NCI-H2081 treated with DMSO at 0.1 percent for 48 hours (cell line): ENCODE measurements at places on chromosomes 3 and 15.

DNA sequence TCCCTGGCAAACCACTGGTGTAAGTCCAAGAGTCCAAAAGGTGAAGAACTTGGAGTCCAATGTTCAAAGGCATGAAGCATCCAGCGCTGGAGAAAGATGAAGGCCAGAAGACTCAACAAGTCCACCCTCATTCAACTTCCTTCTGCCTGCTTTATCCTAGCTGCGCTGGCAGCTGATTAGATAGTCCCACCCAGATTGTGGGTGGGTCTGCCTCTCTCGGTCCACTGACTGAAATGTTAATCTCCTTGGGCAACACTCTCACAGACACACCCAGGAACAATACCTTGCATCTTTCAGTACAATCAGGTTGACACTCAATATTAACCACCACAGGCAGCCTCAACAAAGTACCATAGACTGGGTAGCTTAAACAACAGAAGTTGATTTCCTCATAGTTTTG is 245.9 kb upstream of the IGF1R start:
- DNase-seq: no peak

- DNase-seq: no peak
These were observed 66.1 kb downstream of the GLB1 start for GRCh38 chr3:33030802-33031201.

- DNase-seq: peak; percentile 20
These were observed 504.7 kb upstream of the NR2F2 start for GRCh38 chr15:95825671-95826411.

DNA sequence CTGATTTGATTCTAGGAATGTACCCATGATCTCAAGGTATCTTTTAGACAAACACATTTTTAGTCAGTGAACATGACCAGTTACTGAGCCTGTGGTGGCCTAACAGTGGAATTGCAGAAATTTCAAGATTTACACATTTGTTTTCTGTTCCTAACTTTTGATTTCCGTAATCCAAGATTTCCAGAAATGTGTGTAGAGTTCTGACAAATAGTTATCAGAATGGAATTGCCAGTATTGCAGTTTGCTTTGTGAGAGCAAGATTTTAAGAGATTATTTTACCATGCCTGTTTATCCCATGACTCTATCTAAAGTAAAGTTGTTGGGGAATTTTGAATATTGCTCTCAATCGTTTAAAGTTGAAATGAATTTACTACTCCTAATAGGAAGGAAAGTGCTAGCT is 11.7 kb upstream of the UTS2B start:
- DNase-seq: no peak

- DNase-seq: no peak
These were observed 65.3 kb downstream of the SLC30A4 start for GRCh38 chr15:45457220-45457619.

- no peak for DNase-seq
These were observed 18.9 kb upstream of the FEM1B start for GRCh38 chr15:68258692-68259091.

GRCh38 chr3:132034486-132035464 is at the start of gene CPNE4:
Gene CPNE4 (minus strand): TSS chr3:132035014.
- peak; percentile 50 for DNase-seq

- DNase-seq: no peak
These were observed 42.9 kb upstream of the RPL32 start for GRCh38 chr3:12884186-12884680.

DNA sequence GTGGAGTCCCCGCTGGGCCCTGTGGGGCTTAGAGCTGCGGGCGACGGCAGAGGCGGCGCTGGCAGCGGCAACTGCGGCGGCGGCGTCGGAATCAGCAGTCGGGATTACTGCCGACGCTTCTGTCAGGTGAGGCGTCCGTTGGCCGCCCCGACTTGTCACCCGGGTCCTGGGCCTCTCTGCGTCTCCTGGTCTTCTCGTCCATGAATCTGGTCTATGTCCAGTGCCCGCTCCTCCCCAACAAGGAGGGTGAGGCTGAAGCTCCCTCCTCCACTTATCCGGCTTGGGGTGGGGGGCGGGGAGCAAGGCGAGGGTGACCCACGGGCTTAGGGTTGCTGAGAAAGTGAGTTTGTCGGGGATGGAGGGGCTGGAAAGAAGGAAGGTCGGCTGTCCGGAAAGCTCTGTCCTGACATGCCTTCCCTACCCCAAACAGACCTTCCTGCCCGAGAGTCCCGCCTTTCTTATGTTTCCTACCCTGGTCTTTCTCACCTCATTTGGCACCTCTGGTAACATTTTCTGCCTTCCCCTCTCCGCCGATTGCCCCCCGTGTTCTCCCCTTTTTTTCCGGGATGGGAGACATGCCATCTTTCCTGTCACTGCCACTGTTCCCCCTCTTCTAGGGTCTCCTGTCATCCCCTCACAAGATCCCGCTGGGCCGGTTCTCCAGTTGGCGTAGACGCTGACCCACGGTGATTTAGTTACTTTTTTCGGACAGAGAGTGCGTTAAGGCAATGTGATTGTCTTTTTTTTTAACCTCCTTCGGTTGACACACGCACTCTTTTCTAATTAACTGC is 520 bp downstream of the ZNF654 start:
- no peak for DNase-seq

- no peak for DNase-seq
These were observed 36.5 kb downstream of the GRIP2 start for GRCh38 chr3:14503706-14504065.

- DNase-seq: no peak
These were observed 87.9 kb downstream of the PLXNA1 start for GRCh38 chr3:127070776-127071175.

DNA sequence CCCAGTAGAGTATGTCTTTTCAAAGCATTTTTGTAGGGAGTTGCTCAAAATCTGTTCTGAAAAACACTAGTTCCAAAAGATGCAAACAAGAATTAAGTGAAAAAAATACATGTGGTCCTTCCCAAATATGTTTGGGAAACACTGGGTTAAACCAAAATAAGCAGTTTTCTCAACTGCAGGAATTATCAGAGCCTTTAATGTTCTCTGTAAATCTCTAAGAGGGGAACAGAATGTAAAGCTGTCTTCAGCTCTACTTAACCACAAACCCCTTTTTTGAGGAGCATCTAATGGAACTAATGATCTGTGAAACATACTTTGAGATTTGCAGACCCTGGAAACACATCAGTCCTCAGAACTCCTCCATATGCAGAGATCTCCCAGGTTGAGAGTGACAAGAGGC is 9.9 kb downstream of the AQP9 start:
- no peak for DNase-seq

DNA sequence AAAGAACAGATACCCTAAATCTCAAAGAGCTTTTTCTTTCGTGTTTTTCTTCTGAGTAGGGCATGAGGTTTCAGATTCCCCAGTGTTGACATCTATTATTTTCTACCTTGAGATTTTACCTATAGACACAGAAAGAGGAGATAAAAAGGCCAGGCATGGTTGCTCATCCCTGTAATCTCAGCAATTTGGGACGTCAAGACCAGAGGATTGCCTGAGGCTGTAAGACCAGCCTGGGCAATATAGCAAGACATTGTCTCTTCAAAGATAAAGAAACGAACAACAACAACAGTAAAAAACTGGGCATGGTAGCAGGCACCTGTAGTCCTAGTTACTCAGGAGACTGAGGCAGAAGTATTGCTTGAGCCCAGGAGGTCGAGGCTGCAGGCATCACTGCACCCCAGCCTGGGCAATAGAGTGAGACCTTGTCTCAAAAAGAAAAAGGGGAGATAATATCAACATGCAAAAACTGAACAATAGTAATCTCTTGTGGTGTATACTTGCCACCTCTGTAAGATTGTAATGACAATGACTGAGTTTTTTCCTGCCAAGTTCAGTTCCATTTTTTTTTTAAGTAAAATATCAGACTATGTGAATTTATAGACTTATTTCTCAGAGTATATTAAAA is 71.3 kb downstream of the MBNL1 start:
- DNase-seq: no peak

GRCh38 chr15:78715930-78716329 is 74.9 kb upstream of the CHRNB4 start:
- no peak for DNase-seq

- no peak for DNase-seq
These were observed 88.6 kb upstream of the RASGRF1 start for GRCh38 chr15:79179108-79179561.

GRCh38 chr15:56232058-56232457 is 11.6 kb downstream of the RFX7 start:
- no peak for DNase-seq

GRCh38 chr3:81277853-81278252 is 483.6 kb downstream of the GBE1 start:
- no peak for DNase-seq

DNA sequence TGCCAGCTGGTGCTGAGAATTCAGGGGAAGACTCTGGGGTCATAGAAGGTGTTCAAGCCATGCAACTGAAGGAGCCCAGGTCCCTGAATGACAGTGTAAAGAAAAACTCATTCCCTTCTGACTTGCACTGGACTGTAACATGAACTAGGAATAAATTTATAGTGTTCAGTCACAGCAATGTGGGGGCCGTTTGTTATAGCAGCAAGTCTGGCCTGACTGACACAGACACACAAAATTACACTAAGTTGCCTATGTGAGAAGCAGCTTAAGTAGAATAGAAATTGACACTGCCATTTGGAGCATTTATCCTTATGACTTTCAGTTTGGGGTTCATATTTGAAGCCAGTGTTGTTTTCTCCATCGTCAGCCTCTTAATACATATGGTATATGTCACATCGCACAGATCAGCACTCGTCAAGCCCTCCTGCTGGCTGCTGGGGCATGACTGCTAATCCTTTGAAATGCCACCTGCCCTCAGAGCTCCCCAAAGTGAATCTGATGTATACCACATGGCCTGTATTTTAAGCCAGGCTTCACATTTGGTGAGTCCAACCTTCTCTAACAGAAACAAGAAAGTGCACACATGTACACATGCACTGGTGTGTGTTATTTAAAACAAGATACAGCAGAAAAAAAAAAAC is 17.1 kb upstream of the HEG1 start:
- no peak for DNase-seq

GRCh38 chr3:138118612-138119422 is 3.4 kb upstream of the DZIP1L start:
- peak; percentile 35 for DNase-seq

- DNase-seq: no peak
These were observed 111.4 kb downstream of the CMSS1 start for GRCh38 chr3:99928771-99929744.
